ENCODE measurements at places on chromosomes 5 and 9.

DNA sequence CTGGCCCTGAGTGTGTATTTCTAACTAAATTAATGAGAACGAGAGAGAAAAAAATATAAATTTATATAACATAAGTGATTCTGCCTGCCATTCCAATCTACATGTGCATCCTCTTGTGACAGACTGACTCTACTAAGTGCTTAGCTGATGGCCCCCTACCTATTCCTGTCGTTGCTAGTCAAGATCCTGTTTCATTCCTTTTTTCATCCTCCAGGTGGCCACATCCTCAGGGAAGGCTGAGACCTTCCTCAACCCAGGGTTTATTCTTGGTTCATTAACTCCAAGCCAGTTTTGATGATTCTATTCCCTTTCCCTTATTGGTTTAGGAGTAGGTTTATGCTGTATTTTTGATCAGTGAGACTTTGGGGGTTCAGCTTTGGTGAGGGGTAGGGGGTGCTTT lies 201.3 kb downstream of the C9orf152 start:
- DNase-seq = no peak

DNA sequence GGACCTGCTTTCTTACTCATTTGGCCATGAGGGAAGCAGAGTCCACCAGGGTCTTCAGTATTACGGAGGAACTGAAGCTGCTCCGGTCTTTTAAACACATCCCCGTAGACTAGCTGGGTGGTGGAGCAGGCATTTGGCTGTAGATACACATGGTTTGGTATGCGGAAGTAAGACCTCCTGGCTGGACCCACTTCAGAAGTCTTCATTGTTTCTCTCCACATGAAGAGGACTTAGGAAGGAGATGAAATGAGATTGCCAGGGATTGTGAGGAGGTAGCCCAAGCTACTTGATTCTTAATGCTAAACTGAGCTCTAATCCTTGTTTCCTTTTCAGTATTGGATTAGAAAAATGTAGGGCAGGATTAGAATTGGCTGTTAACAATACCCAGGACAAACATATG lies 32.9 kb downstream of the STXBP1 start:
- DNase-seq = no peak

DNA sequence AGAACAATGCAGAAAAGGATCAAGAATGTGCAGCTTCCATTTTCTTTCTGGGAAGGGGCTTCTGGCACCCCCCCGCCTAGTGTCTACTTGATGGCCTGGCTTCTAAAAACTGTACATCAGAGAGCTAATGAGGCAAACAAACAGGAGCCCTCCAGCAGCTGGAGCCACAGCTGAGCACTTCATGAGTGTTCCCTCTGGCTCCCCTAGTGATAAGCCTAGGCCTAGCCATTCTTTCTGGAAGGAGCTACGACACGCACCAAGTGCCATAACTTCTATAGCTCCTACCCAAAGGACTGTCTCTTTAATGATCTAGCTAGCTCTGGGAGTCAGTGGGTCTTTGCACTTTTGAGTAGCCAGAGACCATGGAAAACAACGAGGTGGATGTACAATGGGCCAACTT lies 66.1 kb downstream of the DNAH5 start:
- DNase-seq = no peak

DNA sequence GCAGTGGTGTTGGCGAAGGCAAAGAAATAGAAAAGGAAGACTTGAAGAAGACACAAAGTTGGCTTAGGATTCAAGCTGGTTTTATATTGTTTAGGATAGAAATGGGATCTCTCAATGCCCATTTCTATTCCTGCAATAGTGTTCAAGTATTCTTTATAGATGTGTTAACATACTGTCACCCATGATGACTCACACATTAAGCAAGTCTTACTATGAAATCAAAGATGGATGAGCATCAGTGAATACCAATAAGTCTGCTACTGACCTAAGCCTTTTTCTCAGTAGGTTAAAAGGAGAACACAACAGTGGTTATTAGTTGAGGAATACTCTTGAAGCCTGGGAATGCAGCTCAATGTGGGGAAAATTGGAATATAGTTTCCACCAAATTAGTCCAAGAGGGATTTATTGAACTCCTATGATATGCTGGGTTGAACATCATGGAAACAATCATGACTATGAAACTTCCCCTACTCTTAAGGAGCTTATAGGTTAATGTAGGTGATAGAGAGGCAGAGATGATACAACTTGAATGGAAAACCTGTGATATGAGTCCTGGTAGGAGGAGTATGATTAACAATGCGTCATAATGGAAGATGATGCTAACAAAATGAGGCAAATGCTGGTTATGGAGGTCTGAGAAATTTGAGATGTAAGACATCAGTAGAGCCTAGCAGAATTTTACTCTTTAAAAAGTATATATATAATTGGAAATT lies 417.1 kb upstream of the DAP start:
- no peak for DNase-seq

DNA sequence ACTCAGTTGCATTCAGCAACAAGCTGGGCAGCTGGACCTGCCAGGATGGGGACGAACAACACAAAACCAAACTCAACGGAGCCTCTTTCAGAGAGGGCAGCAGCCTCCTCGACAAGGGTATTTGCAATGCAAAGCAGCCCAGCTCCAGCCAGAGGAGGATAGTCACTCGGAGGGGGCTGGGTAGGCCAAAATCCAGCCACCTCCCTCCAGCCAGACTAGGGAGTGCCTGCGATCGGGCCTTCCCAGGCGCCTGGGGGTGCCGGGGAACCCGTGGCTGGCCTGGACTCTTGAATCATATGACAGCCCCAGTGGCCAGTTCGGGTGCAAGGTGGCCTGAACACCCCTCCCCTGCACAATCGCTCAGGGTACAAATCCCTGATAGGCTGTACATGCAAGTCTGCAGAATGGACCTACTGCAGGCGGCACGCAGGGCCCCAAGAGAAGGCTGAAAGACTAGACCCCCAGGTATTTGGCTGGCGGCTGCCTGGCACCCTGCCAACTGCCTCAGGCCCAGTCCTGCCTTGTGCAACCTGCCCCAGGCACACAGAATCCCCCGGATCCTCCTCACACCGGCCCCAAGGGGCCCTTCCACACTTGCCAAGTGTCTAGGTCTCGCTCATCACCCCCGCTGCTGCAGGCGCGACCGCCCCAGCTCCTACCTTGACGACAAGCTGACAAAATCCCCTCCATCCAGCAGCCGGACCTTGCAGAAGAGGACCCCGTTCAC lies 1.3 kb downstream of the EEIG1 start:
- DNase-seq = no peak

DNA sequence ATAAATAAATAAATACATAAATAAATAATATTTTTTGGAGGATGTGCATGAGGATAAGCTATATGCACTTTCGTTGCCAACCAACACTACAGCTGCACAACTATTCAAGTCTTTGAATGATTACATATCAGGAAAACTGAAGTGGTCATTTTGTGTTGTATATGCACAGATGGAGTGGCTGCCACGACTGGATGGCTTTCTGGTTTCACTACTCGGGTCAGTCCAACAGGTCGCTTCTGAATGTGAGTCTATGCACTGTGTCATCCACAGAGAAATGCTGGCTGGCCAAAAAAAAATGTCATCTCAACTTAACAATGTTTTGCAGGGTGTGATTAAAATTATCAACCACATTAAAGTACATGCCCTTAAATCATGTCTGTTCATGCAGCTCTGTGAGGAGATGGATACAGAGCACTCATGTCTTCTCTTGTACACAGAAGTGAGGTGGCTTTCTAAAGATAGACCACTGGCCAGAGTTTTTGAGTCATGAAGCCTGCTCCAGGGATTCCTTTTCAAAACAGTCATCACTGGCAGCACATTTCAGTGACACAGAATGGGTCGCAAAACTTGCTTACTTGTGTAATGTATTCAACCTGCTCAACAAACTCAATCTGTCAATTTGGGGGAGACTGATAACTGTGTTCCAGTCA lies 589.8 kb upstream of the CYLC2 start:
- DNase-seq = no peak

GRCh38 chr9:132042324-132042723 lies 37.3 kb downstream of the MED27 start:
- no peak for DNase-seq

- DNase-seq = no peak
Observed at GRCh38 chr5:34535433-34535832, 120.7 kb upstream of the RAI14 start.

- DNase-seq = no peak
Observed at GRCh38 chr5:173638126-173639040, 21.9 kb upstream of the BOD1 start.

DNA sequence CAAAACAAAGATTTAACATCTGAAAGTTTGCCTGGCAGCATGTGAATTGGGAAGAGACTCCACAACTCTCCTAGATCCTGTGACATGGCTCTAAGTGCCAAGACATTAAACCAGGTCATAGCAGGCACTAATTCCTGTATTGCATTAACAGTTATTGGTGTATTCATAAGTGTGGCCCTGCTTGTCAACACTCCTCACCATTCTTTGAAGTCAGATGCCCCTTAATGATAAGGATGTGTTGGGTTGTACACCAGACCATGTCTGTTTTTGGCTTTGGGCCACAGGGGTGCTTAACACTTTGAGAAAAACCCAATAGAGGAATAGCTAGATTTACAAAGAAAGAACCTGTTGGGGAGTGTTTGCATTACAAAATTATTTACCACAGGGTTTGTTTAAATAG lies 43.4 kb upstream of the PDE8B start:
- no peak for DNase-seq

DNA sequence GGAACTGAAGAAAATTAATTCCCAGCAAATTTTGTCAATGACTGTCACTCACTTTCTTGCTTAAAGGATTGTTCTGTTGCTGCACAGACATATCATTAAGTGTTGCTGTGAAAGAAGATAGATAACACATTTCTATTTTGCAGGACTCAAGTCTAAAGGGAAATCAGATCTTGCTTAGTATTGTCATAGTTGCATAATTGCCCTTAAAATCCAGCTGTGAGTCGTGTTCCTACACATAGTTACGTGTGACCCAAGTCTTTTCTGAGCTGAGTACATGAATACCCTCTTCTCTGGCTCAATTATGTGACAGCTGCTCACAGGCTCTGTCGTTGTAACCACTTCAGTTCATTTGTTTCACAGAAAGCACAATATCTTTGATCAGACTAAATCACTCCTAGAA lies 390.8 kb downstream of the DTWD2 start:
- DNase-seq = no peak

- no peak for DNase-seq
Observed at GRCh38 chr9:135490980-135491464, 9.5 kb upstream of the MRPS2 start.

GRCh38 chr5:53779541-53779981 lies 219.1 kb downstream of the NDUFS4 start:
- no peak for DNase-seq

GRCh38 chr9:126981218-126981617 lies 66.6 kb downstream of the RALGPS1 start:
- DNase-seq = no peak

DNA sequence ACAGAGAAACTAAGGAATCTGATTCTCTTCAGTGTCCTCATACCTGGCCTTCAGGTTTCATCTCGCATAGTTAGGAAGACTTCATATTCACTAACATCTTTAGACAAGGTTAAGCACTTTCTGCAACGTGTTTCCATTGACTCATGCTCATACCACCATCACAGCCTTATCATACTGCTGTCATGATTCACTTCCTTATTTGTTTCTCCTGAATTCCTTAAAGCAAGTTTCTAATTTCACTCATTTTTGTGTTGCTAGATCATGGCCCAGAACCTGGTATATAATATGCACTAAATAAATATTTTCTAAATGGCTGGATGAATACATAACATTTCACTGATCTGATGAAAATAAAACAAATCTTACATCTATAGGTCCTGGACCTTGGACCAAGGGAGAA lies 472.9 kb downstream of the PRELID2 start:
- DNase-seq = no peak

DNA sequence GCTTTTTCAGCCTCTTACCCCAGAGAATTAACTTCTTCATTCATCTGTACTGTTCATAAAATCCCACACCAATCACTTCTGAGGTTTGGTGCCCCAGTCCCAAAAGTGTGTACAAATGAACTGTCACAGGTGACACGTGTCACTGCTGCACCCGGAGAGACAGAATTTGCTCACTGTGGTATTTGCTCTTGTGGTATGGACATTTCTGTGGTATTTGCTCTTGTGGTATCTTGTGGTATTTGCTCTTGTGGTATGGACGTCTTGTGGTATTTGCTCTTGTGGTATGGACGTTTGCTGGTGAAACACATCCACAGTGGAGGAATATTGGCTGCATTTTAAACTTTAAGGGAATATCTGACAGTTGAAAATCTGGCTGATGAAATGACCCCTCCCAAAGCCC lies 214.9 kb upstream of the DAP start:
- no peak for DNase-seq

DNA sequence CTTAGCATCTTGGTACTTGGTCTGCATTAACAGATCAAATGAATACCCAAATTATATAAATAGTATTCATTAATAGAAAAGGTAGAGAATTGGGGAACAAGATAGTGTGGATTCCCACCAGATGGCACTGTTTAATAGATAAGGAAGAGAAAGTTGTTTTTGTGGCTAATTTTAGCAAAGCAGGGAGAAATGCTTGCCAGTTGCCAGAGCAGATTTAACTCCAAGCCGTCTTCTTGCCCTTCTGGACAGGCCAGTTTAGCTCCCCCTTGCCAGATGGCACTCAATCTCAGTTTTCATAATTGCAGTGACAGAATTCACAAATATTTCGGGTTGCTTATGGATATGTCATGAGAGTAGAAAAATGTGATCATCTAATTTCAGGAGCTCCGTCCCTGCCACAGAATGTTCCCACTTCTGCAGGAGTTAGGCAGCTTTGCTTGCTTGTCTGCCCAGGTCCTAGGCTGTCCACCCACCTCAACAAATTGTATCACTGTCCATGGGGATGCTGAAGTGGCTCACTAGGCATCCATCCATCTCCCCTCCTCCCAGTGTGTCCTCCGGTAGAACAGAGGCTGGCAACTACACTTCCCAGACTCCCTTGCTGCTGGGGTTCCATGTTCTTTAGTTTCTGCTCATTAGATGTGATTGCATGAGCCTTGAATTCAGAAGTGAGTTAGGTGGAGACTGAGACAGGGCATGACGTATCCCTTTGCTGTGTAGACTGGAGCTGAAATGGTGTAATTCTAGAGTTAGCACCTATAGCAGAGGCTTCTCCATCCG lies 11.8 kb upstream of the HEXB start:
- no peak for DNase-seq

DNA sequence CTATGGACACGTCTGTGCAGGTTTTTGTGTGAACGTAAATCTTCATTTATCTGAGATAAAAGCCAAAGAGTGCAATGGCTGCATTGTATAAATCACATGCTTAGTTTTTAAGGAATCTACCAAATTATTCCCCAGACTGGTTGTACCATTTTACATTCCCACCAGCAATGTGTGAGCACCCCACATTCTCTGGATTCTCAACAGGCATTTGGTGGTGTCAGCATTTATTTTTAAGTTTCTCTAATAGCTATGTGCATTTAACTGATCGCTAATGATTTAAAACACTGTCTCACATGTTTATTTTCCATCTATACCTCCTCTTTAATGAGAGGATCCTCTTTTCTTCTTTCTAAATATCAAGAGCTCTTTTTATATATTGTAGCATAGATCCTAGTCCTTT lies 13.9 kb upstream of the ANKRD18A start:
- no peak for DNase-seq

All from activated naive CD4-positive, alpha-beta T cell (primary cell).